Stimulated activated CD8-positive, alpha-beta memory T cell treated with anti-CD3 and anti-CD28 coated beads, Interleukin-4, amount 100 ng/mL, for 1 hour (primary cell): ENCODE measurements at places on chromosomes 2 and 18.

DNA sequence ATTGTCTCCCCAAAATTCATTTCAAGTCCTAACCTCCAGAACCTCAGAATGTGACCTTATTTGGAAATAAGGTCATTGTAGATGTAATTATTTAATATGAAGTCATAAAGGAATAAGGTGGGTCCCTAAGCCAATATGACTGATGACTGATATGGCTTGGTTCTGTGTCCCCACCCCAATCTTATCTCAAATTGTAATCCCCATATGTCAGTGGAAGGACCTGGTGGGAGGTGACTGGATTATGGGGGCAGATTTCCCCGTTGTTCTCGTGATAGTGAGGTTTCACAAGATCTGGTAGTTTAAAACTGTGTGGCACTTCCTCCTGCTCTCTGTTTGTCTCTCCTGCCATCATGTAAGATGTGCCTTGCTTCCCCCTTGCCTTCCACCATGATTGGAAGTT, 43.0 kb upstream of the BCL11A start:
- no peak for DNase-seq

GRCh38 chr2:151083856-151084795, 177.5 kb downstream of the RBM43 start:
- DNase-seq = no peak

DNA sequence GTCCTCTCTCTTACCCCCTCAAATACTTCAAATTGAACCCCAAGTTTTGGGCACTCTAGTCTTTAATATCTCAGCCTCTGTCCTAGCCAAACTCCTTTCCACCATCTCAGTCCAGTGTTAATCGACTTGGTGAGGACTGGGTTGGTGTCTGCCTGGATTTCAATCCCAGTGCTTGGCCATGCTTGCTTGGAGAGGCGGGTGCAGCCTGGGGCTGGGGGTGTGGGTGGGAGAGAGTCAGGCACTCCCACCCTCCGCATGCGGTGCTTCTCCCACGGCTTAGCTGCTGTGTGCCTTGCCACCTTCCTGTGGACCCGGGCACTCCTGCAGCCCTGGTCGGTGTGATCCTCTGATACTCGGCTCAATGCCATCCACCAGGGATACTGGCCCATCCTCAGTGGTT, 220.8 kb upstream of the HDAC4 start:
- DNase-seq = no peak

DNA sequence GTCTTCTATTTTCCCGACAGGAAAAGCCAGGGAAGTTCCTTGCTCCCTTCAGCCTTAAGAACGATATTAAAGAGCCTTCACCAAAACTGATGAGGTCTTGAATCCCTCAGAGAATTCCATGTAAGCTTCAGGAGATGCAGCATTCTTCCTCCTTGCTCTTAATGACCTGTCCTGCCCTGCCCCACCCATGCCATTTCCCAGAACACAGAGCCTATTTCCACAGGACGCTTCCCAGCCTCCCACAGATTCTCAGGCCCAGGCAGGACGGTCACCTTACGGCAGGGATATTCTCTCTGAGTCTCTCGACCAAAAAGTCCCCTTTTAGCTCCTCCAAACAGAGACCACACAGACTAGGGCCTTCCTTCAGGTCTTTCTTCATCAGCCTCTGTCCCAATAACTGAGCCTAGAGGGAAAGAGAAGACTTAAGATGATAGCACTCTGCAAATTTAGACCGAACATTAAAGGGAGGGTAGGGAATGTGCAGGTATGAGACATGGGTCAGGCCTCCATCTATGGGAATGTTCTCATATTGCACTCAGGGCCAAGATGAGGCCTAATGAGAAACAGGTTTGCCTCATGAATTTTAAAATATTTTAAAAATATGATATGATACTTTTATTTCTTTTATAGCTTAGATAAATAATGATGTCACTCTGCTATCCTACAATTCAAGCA, 62.1 kb downstream of the COBLL1 start:
- no peak for DNase-seq
